Ovary (tissue), 10 donors: ENCODE measurements at places on chromosomes 6 and 20.
A peak's percentile ranks its signal among the peaks of the same experiment; 100 is the strongest.

GRCh38 chr6:13953061-13953705 lies 28.4 kb downstream of the RNF182 start:
- DNase-seq, result no peak

DNA sequence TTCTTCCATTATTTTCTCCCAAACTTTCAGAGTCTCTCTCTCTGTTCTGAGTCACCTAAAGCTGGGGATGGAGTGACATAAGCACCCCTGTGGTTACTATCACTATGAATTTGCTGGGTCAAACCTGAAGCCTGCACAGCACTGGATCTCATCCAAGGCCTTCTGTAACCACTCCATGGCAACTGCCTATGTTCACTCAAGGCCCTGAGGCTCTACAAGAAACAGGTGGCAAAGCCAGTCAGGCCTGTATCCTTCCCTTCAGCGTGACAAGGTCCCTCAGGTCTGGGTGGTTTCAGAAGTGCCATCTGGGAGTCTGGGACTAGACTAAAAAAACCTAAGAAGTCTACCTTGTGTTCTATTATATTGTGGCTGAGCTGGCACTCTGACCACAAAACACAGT lies 1278.8 kb upstream of the EYS start:
- no peak for DNase-seq

- no peak for DNase-seq
These were observed 210.8 kb downstream of the TBXT start for GRCh38 chr6:165956874-165957273.

DNA sequence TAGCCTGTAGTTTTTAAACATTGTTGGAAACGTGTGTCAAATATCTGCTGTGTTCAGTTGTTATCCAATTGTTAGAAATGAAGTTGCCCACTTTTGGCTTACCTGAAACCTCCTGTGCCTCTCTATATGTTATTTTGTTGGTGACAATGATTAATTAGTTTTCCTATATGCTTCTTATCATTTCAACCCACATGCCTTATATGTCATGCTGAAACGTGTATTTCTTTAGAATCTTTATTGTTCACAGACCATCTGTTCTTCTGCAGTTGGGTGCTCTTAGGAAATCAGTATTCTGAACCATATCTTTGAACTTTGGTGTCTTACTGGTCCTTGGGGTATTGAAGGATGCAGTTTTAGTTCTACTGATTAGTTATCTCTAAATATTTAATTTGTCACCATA lies 91.2 kb upstream of the SCGN start:
- DNase-seq, result no peak

GRCh38 chr6:46381579-46381978 lies 109.7 kb downstream of the RCAN2 start:
- DNase-seq, result no peak

- no peak for DNase-seq
These were observed 767 bp downstream of the PTK6 start for GRCh38 chr20:63536241-63536977.

GRCh38 chr6:143236151-143236798 lies 175.6 kb downstream of the AIG1 start:
- DNase-seq, result no peak

DNA sequence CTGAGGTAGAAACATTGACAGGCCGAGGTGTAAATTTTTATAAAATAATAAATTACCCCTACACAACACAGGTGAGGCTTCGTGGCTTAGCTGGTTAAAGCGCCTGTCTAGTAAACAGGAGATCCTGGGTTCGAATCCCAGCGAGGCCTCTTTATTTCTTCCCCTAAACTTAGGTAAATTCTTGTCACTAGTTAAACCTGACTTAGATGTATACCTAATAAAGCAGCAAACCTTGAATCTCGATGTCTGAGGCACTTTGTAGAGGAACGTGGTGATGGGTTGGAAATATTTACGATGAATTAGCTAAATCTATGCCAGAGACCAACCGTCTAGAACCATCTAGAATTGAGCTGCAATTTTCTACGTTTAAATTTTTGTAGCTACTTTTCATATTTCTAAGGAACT lies 185.6 kb downstream of the OR2B2 start:
- DNase-seq, result no peak

GRCh38 chr20:20992686-20993360 lies 113.3 kb downstream of the LINC00237 start:
- no peak for DNase-seq

GRCh38 chr6:133512410-133513016 lies 271.4 kb downstream of the EYA4 start:
- DNase-seq, result peak; percentile 36

DNA sequence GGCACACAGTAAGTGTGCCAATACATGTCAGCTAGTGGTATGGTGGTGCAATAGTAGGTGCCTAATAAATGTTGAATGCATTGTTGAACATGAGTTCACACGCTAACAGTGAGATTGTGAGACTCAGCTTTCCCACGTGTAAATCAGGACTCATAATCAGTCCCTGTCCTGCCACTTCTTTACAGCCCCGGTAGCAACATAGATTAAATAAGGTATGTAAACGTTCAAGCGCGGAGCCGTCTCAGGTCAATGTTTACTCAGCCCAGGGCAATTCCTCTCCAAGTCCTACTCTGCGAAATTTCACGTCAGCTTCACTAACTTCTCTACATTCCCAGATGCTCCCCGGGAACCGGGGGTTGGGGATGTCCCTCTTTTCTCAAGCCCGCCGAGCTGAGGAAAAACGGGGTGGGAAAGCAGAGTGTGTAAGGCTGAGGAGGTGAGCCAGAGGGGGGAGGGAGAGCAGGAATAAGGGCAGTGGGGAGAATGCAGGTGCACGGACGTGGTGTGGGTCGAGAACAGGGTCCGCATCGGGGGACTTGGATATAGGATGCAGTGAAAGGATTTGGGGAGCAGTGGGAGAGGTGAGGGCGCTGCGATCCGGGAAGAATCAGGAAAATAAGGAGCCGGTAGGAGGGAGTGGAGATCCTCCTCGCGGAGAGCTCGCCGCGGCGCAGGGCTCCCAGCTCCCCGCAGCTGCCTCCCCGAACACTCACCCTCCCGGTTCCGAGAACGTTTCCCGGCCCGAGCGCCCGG lies 544 bp upstream of the TP53INP2 start:
- DNase-seq, result peak; percentile 29

DNA sequence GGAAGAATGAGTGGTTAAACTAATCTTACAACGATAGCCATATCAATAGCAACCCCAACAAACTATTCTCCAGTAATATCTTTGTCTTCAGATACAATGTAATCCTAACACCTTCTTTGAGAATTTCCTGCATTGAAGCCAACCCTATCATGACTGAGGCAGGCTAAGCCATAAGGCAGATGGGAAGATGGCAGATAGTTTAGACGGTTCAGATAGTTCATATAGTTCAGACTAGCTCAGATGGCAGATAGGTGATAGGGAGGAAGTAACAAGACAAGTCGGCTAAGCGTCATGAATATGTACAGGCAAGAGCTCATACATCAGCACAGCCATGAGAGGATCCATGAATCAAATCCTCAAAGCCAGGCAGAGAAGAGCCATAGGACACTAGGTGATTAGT lies 39.1 kb upstream of the BEND6 start:
- no peak for DNase-seq

DNA sequence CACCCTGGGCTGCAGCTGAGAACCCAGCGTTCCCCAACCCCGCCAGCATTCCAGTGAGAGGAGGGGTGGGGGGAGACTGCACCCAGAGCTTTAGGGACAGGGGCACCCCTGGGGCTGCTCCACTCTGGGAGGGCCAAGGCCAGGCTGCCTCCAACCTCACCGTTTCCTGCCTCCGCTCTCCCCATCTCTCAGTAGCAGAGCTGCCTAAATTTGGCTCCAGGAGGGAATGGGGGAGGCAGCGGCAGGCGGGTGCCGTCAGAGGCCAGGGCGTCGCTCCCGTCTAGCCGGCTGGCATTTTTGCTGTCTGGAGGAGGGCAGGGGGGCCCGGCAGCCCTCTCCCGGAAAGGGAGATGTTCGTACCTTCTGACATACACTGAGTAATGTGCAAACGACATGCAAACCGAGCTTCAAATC lies 46.6 kb downstream of the NOL4L start:
- DNase-seq, result peak; percentile 53
